ENCODE measurements at places on chromosomes 13 and 19.

DNA sequence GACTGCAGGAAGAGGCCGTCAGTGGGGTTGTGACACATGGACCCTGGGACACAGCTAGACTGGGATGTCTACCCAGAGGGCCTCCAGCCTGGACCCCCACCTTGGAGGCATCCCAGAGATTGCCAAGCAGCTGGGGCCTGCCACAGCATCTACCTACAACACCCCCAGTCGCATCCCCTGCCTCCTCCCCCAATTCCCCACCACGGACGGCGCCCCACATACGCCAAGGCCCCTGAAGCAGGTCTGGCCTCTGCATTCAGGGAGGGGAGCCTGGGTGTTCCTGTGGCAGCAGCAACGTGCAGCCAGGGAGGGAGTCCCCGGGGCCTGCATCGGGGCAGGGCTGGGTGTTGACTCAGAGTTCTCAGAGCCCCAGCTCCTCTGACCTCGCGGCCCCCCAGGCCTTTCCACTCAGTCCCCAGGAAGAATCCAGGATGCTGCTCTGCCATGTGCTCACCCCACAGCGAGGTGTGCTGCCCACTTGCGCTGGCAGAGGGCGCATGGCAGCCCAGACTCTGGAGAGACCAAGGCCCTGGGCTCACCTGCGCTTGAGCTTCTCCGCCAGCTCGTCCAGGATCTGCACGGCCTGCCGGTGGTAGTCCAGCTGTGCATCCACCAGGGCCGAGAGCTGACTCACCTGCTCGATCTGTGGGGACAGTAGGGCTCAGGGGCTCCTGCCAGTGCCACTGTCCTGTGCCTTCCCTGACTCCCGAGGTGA is 19.6 kb downstream of the MPND start:
- DNase-seq = no peak

- no peak for DNase-seq
These were observed 7.4 kb upstream of the IL17D start for GRCh38 chr13:20696073-20696472.

DNA sequence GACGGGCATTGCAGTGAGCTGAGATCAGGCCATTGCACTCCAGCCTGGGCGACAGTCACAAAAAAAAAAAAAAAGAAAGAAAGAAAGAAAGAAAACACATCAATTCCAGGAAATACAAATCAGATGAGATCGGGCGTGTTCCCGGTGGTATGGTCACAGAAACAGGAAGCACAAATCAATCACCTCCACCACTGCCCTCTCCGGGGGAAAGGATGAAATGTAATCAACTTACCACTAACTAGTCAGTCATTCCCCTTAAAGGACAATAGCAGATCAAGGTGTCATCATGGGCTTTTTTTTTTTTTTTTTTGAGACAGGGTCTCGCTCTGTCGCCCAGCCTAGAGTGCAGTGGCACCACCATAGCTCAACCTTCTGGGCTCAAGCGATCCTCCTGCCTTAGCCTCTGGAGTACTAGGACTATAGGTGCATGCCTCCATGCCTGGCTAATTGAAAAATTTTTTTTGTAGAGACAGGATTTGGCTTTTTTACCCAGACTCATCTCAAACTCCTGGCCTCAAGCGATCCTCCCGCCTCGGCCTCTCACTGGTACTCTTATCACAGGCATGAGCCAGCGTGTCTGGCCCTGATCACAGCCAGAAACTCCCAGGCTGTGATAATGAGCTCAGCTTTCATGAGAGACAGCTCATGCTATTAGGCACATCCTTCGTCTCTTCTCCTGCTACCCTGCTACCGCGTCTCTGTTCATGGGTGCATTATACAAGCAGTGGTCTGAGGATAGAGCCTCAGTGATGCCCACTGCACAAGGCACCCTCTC is 6.8 kb upstream of the DPRX start:
- no peak for DNase-seq

GRCh38 chr13:40377783-40378182 is 288.7 kb downstream of the FOXO1 start:
- no peak for DNase-seq

- DNase-seq = no peak
These were observed 1.9 kb downstream of the NFKBID start for GRCh38 chr19:35898499-35898809.

GRCh38 chr19:1860042-1860775 is 3.2 kb downstream of the KLF16 start:
- peak; percentile 85 for DNase-seq

- no peak for DNase-seq
These were observed 32.6 kb upstream of the MTIF3 start for GRCh38 chr13:27482983-27483382.

DNA sequence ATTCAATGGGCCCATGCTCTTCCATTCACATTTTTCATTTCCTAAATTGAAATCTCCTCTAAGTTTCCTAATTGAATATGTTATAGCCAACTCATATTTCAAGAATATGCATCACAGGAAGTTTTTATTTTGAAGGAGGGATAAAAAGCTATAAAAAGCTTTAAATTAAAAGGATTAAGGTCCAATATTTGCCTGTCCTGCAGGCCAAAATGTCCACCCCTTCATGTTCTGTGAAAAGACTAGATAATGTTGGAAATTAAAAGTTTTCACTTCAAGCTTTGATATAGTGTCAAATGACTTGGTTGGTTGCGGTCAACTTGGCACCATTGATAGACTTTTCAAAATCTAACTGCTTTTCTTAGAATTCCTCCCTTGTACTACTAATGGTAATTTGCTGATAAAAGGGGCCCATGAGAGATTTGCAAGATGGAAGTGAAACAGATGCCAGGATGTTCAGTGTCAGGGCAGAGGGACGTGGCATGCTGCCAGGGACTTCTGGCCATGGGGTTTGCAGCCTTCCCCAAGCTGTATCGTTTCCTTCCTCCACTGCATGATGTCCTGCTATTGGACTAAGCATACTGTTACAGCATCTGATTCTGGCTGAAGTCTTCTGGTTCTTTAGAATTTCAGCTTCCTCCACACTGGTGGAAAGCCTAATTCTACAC is 547.3 kb upstream of the MIR17HG start:
- no peak for DNase-seq

GRCh38 chr19:17565611-17566010 is 10.2 kb downstream of the COLGALT1 start:
- no peak for DNase-seq

DNA sequence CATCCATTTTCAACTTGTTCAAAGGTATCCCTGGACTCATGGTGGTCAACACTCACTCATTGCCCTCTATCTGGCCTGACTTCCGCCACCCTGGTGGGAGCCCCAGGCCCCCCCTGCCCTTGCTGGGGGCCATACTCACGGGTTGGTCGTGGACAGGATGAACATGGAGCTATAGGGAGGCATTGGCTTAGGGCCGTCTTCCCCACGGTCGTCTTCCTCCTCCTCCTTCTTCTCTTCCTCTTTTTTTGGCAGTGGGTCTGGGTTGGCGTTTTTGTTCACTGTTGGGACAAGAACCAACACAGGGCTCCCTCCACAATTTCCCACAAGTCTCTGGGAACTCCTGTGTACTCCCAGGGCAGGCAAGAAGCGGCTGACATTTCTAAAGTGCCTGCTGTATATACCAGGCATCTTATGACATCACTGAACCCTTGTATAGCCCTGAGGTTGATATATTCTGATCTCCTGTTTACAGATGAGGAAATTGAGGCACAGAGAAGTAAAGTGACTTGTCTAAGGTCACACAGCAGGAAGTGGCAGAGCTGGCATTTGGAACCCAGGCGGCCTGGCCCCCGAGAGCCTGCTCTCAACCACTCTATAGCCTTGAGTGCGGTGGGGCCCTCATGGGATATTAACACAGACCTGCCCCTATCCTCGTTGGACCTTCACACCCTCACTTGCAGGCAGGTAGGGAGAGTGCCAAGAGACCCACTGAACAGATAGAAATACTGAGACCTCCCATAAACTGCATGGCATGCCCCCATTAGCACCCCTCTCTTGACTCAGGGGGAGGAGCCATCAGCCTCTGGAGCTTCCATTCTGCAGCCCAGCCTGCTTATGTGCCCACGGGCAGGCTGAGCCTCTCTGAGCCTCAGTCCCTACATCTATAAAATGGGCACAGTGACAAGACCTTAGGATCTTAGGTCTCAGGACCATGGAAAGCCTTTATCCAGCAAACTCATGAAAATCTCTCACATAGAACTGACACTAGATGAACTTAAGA is 135.0 kb downstream of the IER2 start:
- DNase-seq = no peak

GRCh38 chr19:2441096-2441752 is 13.8 kb upstream of the TIMM13 start:
- no peak for DNase-seq

GRCh38 chr13:24407844-24408243 is 98.5 kb downstream of the C1QTNF9 start:
- no peak for DNase-seq

DNA sequence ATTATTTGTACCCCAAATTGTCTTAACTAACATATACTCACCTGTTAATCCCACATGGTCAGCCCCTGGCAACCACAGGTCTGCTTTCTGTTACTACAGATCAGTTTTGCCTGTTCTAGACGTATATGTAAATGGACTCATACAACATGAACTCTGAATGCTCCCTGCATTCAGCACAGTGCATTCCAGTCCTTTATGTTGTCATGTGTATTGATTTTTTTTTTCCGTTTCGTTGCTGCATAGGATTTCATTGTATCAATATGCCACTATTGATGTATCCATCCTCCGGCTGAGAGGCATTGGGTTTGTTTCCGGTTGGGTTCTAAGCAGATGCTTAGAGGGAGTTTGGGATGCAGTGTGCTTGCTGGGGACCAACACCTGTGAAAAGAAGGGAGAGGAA is 36.1 kb upstream of the TNFRSF19 start:
- DNase-seq = no peak

DNA sequence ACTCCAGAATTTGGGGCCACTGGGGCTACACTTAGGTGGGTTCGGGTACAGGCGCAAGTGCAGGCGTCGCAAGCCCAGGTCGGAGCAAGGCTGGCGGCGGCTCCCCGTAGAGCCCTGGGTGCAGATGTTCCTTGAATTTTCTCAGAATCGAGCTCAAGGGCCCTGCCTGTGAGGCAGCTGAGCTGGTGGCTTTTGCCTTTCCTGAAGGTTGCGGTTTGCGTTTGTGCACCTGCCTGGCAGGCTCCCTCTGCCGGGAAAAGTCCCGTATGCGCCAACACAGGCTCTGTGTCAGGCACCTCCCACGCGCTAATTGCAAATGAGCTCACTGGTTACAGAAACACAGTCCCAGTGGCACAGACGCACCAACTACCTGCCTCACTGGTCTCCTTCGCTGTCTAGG is 5.9 kb downstream of the DOHH start:
- no peak for DNase-seq

- DNase-seq = no peak
These were observed 638 bp downstream of the ANKRD27 start for GRCh38 chr19:32674153-32674930.

DNA sequence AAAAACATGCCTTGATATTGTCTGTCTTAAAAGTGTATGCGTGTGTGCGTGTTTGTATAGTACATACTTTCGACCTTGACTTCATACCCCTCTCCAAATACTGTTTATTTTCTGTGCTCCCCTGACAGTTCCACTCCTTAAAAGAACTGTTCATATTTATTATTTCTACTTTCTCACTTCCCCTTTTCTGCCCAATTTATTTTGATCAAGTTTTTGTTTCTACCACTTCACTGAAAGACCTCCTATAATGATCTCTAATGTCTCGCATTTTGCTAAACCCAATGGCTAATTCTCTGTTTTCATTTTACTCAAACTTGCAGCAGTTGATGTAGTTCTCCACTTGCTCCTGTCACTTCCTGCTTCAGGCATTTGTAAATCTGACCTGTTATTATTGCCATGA is 426.1 kb upstream of the KLF12 start:
- no peak for DNase-seq

DNA sequence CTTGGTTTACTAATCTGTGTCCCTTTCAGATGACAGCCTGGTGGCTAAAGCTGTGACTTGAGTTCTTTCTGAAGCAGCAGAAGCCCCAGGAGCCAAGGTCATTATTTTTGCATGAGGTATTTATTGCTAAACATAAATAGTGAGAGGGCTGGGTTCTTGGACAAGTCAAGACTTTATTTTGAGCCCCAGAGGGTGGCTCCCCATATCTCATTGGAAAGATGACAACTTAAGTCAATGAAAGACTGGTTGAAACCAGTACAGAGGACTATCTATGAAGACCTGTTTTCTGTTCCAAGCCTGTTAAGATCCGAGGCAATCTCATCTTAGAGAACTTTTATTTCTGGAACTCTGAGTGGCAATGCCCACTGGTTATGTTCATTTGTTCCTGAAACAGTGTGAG is 14.4 kb upstream of the ERICH6B start:
- DNase-seq = no peak

DNA sequence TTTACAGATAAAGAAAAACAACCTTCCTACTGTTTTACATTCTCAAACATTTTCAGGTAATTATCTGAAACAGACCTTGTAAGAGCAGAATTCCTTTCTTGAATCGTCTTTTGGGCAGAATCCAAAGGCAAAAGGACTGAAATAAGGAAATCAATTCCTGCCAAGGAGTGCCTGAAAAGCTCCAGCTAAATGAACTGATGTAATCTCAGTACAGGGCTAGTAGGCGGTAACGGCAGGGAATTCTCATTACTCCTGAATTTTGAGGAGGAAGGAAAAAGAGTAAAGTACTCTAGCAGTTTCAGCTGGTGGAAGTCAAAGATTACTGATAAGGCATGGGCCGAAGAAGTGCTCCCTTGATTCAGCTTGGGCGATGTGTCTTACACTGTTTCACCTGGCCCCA is 168.4 kb downstream of the PCDH9 start:
- DNase-seq = no peak

GRCh38 chr19:343941-344624 is 513 bp downstream of the MIER2 start:
- DNase-seq = peak; percentile 62

DNA sequence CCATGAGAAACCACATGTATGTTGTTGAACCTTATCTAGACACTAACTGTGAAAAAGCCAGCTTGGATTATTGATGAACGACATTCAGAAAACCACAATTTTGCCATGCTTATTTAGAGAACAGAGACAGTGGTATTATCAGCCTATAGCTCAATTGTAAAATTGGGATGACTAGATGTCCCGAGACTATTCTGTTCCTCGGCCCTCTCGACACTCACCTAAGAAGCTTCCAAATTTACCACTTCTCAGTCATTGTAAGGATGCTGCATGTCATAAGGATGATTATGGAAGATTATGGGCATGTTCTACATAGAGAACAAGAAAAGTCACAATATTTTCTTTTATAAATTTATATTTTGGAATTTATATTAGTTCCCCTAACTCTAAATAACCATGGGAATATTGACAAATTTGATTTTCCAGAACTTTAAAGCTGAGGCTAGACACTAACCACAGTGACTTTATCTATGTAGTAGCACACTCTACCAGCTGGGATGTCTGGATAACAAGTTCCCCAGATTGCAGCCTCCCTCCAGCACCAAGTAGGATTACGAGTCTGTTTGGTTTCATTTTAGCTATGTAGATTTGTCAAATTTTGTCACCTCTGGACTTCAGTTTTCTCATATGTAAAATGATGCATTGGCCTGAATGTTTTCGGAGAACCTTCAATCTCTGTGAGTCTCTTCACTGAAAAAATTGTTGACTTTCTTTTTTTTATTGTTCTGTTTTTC is 513.6 kb downstream of the IRS2 start:
- no peak for DNase-seq

GRCh38 chr19:622666-623065 is 10.7 kb downstream of the POLRMT start:
- DNase-seq = no peak

Measured in right forelimb (tissue), 1 donor.